Activated naive CD4-positive, alpha-beta T cell treated with anti-CD3 and anti-CD28 coated beads, Interleukin-2, amount 10 ng/mL, durations not matched to agents 7 days and 5 days (primary cell): ENCODE measurements at places on chromosomes 2 and 18.

- DNase-seq: no peak
Observed at GRCh38 chr2:239993291-239993690, 31.9 kb downstream of the NDUFA10 start.

- DNase-seq: no peak
Observed at GRCh38 chr2:195404651-195405050, 252.4 kb upstream of the SLC39A10 start.

GRCh38 chr2:169095621-169096105 lies 26.3 kb downstream of the DHRS9 start:
- DNase-seq: no peak

- DNase-seq: no peak
Observed at GRCh38 chr18:40501026-40501425, 1454.0 kb upstream of the PIK3C3 start.

GRCh38 chr2:152858594-152859265 lies 140.3 kb downstream of the ARL6IP6 start:
- DNase-seq: no peak

- no peak for DNase-seq
Observed at GRCh38 chr2:237016121-237016915, 69.4 kb upstream of the COPS8 start.

DNA sequence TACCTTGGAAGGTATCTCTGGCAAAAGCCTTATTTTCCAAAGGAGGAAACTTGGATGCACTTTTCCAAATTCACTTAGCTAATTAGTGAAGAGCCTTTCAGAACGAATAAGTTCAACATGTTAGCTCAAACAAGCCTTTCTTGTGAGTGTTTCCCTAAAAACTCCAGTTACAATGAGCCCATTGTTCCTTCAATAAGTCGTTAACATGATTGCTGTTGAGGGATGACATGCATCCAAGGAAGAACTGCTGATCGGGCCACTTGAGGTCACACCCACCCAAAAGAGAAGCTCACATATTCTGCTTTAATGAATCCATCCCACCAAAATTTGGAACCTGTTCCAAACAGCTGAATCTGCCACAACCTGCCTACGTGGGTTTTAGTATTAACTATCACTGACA lies 48.1 kb upstream of the SLC35G4 start:
- no peak for DNase-seq

DNA sequence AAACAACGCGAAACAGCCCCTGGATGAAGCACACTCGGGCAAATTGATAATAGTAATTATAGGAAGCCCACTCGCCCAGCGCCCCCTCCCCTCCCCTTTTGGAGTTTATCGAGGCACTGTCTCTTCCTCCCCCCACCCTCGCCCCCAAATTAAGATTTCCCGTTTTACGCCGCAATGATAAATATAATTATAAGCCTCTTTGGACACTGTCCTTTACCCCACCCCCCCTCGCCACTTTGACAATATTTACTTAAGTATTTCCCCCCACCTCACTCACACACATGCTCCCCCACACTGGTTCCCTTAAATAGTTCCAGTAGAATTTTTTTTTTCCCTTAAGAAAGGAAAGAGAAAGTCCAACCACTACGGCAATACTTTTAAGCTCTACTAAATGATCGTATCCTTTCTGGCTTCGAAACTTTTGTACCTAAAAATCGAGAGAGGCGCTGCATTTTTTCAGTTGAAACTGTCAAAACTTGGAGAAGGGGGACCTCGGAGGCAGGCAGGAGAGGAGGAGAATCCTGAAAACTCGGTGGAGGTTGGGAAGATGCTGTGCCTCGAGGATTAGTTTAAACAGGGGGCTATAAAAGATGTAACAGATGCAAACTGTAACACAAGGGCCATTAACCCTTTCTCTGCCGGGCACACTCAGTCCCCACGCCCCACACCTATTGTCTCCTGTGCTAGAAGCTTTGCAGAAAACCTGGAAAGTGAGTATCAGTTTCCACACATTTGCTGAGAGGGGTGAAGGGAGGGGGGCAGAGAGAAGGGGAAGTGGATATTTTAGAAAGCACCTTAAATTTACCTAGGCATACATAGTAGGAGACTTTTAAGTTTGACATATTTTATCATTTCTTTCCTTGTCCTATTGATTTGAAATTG lies 1.8 kb downstream of the ZEB2 start:
- no peak for DNase-seq

- no peak for DNase-seq
Observed at GRCh38 chr18:10771053-10771709, 245.4 kb downstream of the NAPG start.

GRCh38 chr2:207969249-207969648 lies 56.1 kb downstream of the PLEKHM3 start:
- DNase-seq: no peak

DNA sequence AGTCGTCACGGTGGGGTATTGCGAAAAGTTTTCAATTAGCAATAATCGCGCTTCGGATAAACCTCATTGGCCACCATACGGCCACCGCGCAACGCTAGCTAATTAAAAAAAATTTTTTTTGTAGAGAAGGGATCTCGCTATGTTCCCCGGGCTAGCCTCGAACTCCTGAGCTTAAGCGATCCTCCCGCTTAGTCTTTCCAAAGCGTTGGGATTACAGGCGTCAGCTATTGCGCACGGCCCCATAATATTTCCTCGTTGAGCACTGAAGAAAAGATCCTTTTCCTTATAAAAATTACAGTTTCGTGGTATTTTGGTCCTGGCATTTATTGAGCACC lies 759 bp upstream of the ACTR1B start:
- no peak for DNase-seq

GRCh38 chr2:223668302-223668998 lies 66.3 kb upstream of the SCG2 start:
- DNase-seq: no peak

- no peak for DNase-seq
Observed at GRCh38 chr18:12007063-12007462, 25.8 kb downstream of the IMPA2 start.

DNA sequence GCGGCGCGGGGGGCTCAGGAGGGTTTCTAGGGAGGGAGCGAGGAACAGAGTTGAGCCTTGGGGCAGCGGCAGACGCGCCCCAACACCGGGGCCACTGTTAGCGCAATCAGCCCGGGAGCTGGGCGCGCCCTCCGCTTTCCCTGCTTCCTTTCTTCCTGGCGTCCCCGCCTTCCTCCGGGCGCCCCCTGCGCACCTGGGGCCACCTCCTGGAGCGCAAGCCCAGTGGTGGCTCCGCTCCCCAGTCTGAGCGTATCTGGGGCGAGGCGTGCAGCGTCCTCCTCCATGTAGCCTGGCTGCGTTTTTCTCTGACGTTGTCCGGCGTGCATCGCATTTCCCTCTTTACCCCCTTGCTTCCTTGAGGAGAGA lies 5.2 kb downstream of the PROC start:
- no peak for DNase-seq

- no peak for DNase-seq
Observed at GRCh38 chr2:227115761-227116160, 48.2 kb downstream of the COL4A4 start.

- no peak for DNase-seq
Observed at GRCh38 chr2:143704451-143705106, 575.4 kb downstream of the ARHGAP15 start.

DNA sequence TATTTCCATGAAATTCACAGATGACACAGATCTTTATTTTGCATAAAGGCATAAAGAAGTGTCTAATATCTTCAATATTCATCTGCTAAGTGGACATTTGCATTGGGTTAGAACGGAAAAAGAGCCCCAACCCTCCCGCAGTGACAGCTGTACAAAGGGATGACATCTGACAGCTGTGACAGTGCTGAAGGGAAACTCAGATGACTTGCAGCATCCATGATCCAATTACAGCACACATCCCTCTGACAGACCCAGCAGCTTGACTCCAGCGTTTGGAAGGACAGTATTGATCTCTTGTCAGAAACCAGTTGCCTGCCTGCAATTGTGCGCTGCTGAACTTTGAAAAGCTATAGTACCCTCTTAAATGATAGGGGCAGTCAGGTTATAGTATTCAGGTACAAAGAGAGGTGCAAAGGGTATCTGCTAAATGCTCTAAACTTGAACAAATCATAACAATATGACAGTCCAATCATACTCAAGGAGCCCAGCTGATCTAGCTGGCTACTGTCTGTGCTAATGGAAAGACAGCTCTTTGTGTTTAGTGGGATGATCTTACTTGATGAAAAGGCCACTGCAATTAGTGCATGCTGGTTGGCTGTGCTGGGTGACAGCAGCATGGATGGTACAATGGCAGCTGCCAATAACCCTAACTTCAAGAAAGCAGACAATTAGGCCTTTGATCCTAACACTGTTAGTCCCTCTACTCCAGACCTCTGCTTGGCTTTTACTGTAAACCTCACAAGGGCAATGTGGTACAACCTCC lies 599.2 kb downstream of the NR4A2 start:
- no peak for DNase-seq

GRCh38 chr2:168515502-168515901 lies 59.4 kb downstream of the CERS6 start:
- no peak for DNase-seq

DNA sequence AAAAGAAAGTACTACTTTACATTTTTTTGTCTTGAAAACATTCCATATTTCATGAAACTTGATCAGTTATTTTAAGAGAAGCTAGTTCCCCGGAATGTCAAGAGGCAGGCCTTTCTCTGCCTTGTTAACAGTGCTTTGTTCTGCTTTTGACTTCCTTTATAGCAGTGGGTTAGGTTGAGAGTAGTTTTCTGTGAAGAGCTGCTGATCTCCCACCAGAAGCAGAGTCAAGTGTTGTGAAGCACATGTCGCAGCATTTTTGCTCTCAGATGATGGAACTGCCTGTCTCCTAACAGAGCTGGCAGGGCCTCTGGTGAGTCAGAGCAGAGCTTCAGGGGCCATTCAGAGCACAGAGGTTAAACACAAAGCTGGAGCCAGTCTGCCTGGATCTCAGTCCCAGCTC lies 871.8 kb downstream of the SLC4A3 start:
- no peak for DNase-seq

- DNase-seq: no peak
Observed at GRCh38 chr2:33229646-33230045, 246.8 kb upstream of the RASGRP3 start.
